LHCN-M2 (cell line): ENCODE measurements at places on chromosomes 12 and 14. TPM values are rescaled to one million over a fixed set of nuclear protein-coding genes. Genes with fewer than 3 reads are reported as not detected.

DNA sequence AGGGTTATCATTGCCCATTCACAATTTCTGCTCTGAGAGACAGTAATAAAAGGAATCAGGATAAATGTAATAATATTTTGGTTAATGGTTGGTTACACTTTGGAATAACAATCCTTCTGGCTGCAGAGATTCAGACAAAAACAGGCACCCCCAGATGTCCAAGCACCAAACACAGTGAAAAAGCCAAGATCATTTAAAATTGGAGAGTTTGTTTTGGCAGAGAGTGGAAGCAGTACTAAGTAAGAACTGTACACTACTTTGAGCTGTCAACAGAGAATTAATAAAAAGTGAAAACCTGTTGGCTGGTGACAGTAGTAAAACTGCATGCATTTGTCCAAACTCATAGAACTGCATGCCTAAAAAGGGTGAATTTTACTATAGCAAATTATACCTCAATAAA is 15.6 kb upstream of the IL22 start:
- no peak for DNase-seq

GRCh38 chr12:101792046-101792931 is 38.5 kb downstream of the GNPTAB start:
- peak; percentile 29 for DNase-seq

DNA sequence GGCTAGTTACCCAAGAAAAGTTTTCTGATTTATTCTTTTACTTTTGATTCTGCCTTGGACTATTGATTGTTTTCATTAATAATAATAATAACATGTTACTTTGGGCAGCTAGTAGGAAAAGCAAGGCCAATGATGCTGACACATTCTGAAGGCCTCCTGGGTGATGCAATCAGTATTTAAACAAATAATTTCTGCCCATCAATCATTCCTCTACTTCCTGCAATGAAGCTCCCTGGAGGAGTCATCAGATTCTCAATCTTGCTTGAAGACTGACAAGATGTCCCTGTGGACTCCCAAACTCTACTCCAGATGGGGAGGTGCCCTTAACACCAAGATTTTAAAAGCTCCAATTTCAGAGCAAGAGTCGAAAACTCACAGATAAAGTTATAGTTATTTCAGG is at the start of gene SPX:
Gene SPX, plus strand, starts transcription at position 244 of the 400 bp plus-strand sequence. CDS start 177 bp downstream, outside the sequence.
- peak; percentile 6 for DNase-seq

DNA sequence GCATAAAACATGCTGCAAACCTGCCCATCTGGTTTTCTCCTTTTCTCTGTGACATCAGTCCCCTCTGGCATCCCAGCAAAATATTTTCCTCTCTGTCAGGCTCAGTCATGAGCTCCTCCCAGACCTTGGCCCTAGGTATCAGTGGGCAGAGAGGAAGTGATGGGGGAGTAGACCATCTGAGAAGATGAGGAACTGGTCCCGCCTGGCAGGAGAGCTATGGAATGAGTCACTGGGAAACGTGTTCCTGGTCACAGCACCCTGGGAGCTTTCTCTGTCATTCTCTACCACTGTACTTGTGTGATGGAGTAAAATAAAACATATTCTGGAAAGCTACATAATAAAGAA is 5.0 kb upstream of the SRSF9 start:
- DNase-seq = peak; percentile 74

GRCh38 chr12:132142679-132143335 is 1.3 kb downstream of the DDX51 start:
- no peak for DNase-seq

- no peak for DNase-seq
These were observed 19.5 kb upstream of the TTC9 start for GRCh38 chr14:70622111-70622712.

DNA sequence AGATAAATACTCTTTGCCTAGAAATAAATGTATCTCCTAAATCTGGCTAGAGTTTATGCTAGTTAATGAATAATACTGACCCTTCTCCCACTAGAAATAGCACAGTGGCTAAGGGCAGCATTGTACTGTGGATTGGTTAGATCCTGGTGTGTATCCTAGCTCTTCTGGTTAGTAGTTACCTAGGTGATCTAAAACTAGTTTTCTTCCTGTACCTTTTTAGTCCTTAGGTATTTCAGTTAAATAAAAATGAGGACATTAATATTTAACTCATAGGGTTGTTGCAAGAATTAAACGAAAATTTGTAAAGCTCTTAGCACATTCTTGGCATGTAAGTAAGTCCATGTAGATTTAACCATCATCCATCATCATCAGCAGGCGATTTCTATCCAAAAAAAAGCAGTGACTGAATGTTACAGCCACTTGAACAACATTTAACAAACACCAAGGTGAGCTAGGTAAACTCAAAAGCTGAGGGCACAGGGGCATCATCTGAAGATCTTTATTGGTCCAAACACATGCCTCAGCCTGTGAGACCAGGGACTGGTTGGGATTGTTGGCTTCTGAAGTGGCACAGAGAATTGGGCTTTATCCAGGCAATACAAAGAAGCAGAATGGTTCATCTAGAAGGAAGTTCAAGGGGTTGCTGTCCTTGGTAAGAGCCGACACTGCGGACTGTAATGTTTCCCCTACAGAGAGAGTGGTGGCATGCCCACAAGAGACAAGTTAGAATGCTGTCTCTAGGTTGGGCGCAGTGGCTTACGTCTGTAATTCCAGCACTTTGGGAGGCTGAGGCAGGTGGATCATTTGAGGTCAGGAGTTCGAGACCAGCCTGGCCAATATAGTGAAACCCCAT is 100.8 kb downstream of the GAS2L3 start:
- no peak for DNase-seq

- DNase-seq = peak; percentile 31
These were observed 44.9 kb downstream of the JKAMP start for GRCh38 chr14:59529189-59529588.

GRCh38 chr14:66998013-66998412 is 191.2 kb upstream of the GARIN2 start:
- no peak for DNase-seq

- no peak for DNase-seq
These were observed 4.0 kb downstream of the GOLGA5 start for GRCh38 chr14:92797935-92798653.

Gene PMCH
- not detected in 2 replicates for total RNA-seq

Gene HOXC11
- total RNA-seq = 3.2 and 3.4 TPM in 2 replicates

Gene IFNG-AS1
- total RNA-seq = not detected in 2 replicates

Gene TIMM9
- total RNA-seq = 38.2 and 49.8 TPM in 2 replicates

Gene HOXC12
- total RNA-seq = 0.34 and 0.38 TPM in 2 replicates

Gene BEGAIN
- not detected in 2 replicates for total RNA-seq

Gene P2RX2
- not detected in 2 replicates for total RNA-seq

Gene GPRC5D
- not detected in 2 replicates for total RNA-seq

Gene HECTD1
- total RNA-seq = 121 and 123 TPM in 2 replicates

Gene PROX2
- total RNA-seq = not detected in 2 replicates

Gene RD3L
- not detected in 2 replicates for total RNA-seq
